ENCODE measurements at places on chromosomes 5 and 9.

- no peak for DNase-seq
Measured at GRCh38 chr9:17140418-17140817, 5.6 kb downstream of the CNTLN start.

- peak; percentile 49 for DNase-seq
Measured at GRCh38 chr5:443239-444151, 519 bp downstream of the EXOC3 start.

GRCh38 chr5:80220245-80220897 lies 35.5 kb downstream of the SERINC5 start:
- no peak for DNase-seq

- DNase-seq = no peak
Measured at GRCh38 chr5:127305493-127305892, 14.9 kb downstream of the MEGF10 start.

GRCh38 chr5:56105511-56106291 lies 110.9 kb upstream of the IL6ST start:
- no peak for DNase-seq
